ENCODE measurements at places on chromosomes 3 and 15. TPM values are rescaled to one million over a fixed set of nuclear protein-coding genes. Genes with fewer than 3 reads are reported as not detected.

GRCh38 chr15:48358229-48359152 is 27.3 kb downstream of the DUT start:
- DNase-seq: no peak

DNA sequence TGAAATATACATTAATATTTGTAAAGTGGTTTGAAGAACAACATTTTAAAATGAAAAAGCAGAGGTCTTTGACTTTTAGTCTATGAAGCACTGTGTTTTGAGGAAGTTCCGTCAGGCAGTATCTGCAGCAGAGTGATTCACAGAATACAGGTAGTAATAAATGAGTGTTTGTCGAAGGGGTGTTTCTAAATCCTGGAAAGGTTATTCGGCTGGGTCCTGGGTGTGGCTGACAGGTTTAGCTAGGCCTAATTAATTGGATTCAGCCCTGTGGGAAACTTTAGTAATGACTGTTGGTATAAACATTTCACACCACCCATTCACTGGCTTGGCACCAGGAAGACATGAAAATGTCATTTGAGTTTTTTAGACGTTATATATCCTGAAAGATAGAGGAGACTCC is 51.3 kb downstream of the TIPARP start:
- no peak for DNase-seq

DNA sequence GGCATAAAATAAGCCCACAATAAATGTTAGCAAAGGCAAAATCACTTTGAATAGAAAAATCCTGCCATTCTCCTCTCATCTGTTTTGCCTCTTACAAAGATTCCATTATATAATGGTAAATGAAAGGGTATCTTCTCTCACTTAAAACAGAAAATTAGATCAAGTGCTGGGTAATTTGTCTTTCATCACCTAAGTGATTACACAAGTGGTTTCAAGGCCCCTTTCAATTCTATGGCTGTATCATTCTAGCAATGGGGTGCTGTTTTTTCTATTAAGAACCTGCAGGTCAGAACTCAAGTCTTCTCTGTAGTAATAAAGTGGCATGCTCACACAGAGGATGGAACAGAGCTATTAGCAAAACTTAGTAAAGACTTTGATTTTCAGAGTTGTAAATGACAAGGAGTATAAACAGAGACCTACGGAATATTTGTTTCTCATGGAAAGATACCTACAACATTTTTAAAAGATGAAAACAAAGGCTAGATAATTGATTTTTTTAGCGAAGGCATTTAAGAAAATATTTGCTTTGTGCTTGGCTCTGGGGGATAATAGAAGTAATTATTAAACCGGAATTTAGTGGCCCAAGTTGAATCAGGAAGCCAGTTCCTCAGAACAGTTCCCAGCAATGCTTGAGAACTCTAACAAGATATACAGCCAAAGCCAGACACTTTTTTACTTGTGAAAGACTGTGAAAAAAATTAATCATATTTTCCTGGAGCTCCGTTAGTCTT is 137.4 kb downstream of the CMSS1 start:
- DNase-seq: no peak

GRCh38 chr3:34955680-34956079 is 683.6 kb upstream of the ARPP21 start:
- DNase-seq: no peak

DNA sequence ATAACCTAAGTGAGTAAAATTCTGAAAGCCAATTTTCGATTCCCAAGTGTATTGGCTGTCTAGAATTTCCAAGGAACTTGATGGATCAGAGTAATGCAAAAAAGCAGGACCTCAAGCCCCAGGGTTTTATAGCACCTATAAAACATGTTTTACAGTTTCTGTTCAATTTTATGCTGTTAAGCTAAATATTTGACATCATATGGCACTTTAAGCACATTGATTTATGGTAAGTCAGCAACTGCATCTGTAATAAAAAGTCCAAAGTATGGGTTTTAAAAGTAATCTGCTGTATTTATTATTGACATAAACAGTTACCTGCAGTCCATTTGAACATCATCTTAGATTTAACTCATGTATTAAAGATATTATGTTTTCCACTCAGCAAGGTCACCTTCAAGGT is 20.0 kb upstream of the MFSD1 start:
- no peak for DNase-seq

GRCh38 chr15:78734451-78735064 is 76.7 kb downstream of the ADAMTS7 start:
- no peak for DNase-seq

DNA sequence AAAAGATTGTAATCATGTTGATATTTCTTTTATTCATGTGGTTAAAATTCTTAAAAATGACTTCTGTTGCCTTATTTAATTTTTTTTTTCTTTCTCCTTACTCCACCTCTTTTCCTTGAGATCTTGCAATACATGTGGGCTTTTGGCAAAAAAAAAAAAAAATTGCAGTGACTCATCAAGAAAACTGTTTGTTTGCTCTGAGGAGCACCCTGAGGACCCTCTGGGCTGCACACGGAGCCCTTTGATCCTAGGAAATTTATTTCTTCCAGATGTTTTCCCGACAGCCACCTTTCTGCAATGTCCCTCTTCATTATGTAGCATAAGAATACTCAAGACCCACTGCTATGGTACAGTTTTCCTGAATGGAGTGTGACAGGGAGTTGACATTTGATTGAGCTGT is 371.7 kb downstream of the ZBTB20 start:
- no peak for DNase-seq

- DNase-seq: no peak
Measured at GRCh38 chr15:60667190-60667868, 188.4 kb upstream of the ICE2 start.

ETV5 gene
- 1.4 TPM for total RNA-seq

EIF5A2 gene
- total RNA-seq: 5.7 TPM

ADAMTSL3 gene
- total RNA-seq: not detected

KLHL40 gene
- total RNA-seq: not detected
